ENCODE measurements at places on chromosomes 16 and 17. TPM values are rescaled to one million over a fixed set of nuclear protein-coding genes. Genes with fewer than 3 reads are reported as not detected.

GRCh38 chr16:87790292-87791100, 24.7 kb upstream of the KLHDC4 start:
- no peak overlapping the region for H3K4me3 ChIP-seq
- no peak for DNase-seq
- no peak overlapping the region for H3K27ac ChIP-seq

GRCh38 chr17:58281511-58282011, 826 bp upstream of the MPO start:
- H3K4me3 ChIP-seq: no peak overlapping the region
- DNase-seq: peak; percentile 28
- H3K36me3 ChIP-seq: no peaks in the 10 kb centered on the region
- no peaks in the 10 kb centered on the region for H3K27me3 ChIP-seq
- H3K27ac ChIP-seq: no peak overlapping the region
- no peaks in the 10 kb centered on the region for H3K4me1 ChIP-seq

DNA sequence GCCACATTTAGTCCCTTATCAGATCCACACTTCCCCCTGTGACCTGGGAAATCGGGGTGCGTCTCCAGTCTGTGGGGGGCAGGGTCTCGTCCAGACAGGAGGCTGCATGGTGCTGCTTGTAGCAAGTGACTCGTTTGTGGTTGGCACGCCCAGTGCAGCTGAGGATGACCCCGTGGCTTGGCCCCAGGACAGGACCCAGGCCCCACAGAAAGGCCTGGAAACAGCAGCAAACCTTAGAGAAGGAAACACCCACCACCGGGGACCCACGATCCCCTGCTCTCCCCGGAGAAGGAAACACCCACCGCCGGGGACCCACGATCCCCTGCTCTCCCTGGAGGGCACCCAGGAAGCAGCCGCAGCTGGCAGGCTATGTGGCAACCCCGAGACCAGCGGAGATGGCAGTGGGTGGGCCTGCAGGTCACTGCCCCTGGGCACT, 8.2 kb upstream of the C16orf95 start:
- no peak overlapping the region for H3K4me3 ChIP-seq
- no peak for DNase-seq
- H3K27ac ChIP-seq: peak overlapping the region; percentile 1

DNA sequence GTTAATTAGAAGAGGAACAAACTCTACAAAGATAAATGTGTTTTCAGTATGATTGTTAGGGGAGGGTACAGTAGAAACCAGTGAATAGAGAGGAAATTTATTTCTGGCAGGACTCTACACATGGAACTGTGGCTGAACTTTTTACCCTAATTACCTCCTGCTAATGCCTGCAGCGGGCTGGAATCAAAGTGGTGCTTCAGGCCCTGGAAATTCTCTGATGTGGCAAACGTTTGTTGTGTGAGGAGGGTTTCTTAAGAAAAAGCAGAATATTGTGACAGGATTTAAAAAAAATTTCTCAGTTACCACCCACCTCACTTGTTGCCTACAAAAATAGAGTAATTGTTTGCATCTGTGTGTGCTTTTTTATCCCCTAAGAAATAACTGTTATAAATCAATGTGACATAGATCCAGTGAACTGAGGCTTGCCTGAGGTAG, 154.5 kb downstream of the BCAS3 start:
- peaks cover 5% of the 10 kb centered on the region for H3K4me1 ChIP-seq
- H3K4me3 ChIP-seq: no peak overlapping the region
- no peaks in the 10 kb centered on the region for H3K36me3 ChIP-seq

DNA sequence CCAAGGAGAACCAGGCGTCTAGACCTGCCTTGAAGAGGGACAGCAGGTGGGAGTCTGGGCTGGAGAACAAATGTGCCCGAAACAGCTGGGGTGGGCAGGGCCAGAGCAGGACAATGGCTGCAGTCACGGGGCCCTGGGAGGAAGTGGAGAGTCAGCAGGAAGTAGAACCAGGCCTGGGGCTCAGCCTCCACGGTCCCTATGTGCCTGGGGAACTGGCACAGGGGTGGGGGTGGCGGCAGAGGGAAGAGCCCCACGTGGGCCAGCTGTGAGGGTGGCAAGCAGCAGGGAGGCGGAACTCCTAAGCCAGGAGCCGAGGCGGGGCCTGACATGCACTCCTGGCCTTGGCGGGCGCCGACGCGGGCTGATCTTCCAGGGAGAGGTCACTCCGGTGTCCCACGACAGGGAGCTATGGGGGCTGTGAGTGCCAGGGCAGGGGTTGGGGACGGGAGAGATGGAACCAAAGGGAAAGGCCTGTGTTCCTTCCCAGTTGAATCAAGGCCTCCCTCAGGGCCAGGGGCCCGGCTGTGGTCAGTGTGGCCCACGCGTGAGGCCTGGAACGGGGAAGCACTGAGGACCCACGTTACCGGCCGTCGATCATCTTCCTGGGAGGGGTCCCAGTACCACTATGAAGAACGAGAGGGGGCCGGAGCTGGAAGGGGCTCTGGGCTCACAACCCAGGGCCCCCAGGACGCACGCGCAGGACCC, 42.7 kb downstream of the TIMM22 start:
- peaks cover 55% of the 10 kb centered on the region for H3K4me1 ChIP-seq
- H3K4me3 ChIP-seq: no peak overlapping the region
- DNase-seq: peak; percentile 79
- H3K36me3 ChIP-seq: no peaks in the 10 kb centered on the region

Gene MYOCD
- total RNA-seq: 50.6 TPM

DNA sequence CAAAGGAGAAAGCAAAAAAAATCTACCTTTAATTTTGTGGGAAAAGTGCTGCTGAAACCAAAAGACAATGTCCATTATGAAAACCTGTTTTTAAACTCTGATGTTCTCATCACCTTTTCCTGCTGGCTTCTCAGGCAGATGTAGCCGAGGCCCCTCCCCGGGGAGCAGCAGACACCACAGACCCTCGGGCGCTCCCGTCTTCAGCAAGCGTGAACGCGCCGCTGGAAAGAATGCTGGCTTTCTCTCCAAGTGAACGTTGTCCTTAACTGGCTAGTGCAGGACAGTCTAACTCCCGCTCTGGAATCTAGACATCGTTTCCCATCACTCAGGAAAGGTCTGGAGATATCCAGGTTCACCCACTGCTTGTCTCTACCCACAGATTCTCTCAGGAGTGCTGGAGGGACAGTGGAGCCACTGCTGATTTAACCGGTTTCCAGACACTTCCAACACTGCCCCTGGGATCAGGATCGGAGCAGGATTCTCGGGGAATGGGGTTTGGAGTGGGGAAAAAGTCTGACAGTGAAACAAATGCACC, 211.2 kb downstream of the RBFOX3 start:
- H3K36me3 ChIP-seq: no peaks in the 10 kb centered on the region
- H3K27me3 ChIP-seq: peaks cover 6% of the 10 kb centered on the region
- no peak overlapping the region for H3K4me3 ChIP-seq

GRCh38 chr16:23996258-23996955, 160.6 kb downstream of the PRKCB start:
- H3K27ac ChIP-seq: no peak overlapping the region
- no peak for DNase-seq
- no peak overlapping the region for H3K4me3 ChIP-seq
- no peaks in the 10 kb centered on the region for H3K36me3 ChIP-seq
- no peaks in the 10 kb centered on the region for H3K4me1 ChIP-seq

Gene SCGB1C2
- total RNA-seq: not detected

Gene METTL16
- 16.4 TPM for total RNA-seq
